NCI-H748 treated with DMSO at 0.1 percent for 48 hours (cell line): ENCODE measurements at places on chromosomes 7 and 10.

GRCh38 chr7:77393261-77393660 lies 22.9 kb downstream of the GSAP start:
- DNase-seq = no peak

DNA sequence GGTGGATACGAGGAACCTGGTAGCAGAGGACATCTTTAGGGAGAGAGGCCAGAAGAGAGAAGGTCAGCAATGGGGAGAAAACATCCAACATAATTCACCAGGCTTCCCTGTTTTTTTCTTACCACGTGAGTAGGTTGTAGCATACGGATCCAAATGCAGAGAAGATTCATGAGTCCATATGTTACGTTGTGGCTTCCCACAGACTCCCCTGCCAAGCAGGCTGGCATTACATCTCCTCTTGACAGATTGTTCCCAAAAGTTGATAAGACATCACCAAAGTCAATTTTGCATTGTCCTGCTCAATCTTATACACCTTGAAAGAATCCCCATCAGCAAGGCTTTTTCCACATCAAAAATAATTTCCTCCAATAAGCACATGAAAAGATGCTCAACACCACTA lies 39.7 kb downstream of the DRGX start:
- no peak for DNase-seq

DNA sequence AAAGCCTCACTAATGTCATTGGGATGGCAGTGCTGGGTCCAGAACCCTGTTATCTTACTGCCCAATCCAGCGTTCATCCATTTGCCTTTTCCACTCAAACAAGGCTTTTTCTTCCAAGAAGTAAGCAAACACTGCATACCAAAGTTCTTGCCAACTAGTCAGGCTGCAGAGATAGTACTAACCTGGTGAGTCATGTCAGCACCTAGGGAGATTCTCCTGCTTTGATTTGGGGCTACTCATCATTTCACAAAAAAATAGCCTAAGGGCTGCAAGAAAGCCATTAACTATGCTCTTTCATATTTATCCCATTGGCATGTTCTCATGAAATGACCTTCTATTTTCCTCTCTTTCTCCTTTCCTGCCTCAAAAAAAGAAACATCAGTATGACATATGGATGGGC lies 142.6 kb downstream of the TWIST1 start:
- no peak for DNase-seq

DNA sequence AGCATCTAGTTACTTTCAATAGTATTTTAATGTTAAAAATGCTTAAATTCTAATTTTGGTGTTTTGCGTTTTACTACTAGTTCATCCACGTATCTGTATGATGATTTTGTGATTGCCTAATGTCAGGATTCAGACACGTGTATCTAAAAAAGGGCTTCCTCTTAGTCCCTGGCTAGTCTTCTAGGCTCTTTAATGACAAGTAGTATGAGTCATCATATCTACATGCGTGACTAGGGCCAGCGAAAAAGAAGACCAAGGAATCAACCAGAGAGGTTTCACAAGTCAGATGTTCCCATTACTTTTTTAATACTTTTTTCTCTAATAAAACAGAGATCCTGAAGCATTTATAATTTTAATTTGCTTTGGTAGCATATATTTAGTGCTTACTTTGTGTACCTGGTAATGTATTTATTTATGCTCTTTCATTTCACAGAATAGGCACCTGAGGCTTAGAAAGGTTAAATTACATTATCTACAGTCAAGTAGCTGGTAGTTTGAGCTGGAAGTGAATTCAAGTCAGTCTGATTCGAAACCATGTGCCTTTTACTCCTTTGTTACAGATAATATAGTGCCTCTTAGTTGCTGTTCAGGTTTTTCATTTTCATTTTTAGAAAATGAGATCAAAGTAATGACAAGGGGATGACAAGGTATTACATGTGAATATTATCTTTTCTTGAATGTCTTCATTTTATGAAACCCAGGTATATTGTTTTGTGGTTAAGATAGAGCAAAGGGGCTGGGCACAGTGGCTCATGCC lies 140.3 kb downstream of the FOXP2 start:
- no peak for DNase-seq

DNA sequence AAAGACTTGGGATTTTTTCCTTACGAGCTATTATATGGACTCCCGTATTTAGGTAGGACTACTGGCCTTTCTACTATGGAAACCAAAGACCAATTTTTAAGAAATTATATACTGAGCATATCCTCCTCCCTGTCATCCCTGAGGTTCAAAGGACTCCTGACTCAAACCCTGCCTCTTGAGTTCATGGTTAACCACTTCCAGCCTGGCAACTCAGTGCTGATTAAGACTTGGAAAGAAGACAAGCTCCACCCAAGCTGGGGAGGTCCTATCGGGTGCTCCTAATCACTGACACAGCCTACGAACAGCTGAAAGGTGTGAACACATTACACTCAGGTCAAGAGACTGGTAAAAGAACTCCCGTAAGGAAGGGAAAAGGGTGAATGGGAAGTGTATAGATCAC lies 66.8 kb downstream of the LYZL2 start:
- no peak for DNase-seq

GRCh38 chr10:118564652-118565051 lies 30.8 kb downstream of the PRLHR start:
- DNase-seq = peak; percentile 4

DNA sequence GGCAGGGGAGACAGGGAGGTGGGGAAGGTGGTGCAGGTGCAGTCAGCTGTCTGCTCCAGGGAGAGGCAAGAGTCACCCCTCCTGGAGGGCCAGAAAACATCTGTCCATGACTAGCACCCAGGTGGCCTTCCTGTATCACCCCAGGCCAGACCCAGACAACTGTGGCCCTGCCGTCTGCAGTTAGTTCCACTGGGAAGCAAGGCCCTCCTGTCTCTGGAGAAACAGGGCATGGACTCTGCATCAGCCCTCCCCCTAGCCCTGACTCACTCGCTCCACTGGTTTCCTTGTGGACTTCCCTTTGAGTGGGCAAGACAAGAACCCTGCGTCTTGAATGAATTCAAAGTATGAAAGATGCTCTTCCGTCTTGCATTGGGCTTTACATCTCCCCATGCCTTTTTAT lies 12.6 kb downstream of the TBATA start:
- no peak for DNase-seq

DNA sequence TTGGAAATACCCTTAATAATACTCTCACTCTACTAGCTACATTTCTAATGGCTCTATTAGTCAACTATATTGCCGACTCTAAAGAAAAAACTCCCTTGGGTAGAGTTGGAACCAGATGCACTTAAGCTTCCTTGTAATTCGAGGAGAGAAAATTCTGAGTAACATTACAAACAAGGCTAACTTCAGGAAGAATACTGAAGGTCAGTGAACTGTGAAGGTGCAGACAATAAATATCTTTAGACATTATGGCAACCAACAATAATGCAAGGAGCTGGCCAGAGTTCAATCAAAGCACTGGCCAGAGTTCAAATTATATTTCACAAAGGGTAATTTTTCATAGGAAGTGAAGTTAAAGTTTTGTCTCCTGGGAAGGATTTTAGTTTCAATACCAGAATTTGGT lies 40.7 kb upstream of the MRLN start:
- no peak for DNase-seq

GRCh38 chr10:114681542-114681941 lies 23.5 kb upstream of the ABLIM1 start:
- no peak for DNase-seq

- DNase-seq = no peak
Observed at GRCh38 chr10:96958071-96958470, 126.0 kb downstream of the LCOR start.

DNA sequence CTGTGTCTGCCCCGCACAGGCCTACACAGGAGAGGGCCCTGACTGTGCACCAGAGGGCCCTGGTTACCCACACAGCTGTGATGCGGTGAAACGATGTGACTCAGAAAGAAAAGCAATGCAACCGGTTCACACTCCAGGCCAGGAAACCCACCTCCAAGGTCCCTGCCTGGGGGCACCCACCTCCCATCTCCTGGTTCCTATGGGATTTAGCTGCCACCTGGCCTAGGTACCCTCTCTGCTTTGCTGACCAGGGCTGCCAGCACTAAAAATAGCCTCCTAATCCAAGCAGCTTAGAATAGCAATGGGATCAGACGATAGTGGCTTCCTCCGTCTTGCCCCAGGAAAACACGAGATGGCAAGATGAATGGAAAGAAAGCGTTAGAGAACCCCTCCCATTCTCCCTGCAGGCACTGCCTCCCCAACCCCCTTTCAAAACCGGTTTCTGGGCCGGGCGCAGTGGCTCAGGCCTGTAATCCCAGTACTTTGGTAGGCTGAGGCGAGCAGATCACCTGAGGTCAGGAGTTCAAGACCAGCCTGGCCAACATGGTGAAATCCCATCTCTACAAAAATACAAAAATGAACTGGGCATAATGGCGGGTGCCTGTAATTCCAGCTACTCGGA lies 12.4 kb downstream of the RBP3 start:
- no peak for DNase-seq

DNA sequence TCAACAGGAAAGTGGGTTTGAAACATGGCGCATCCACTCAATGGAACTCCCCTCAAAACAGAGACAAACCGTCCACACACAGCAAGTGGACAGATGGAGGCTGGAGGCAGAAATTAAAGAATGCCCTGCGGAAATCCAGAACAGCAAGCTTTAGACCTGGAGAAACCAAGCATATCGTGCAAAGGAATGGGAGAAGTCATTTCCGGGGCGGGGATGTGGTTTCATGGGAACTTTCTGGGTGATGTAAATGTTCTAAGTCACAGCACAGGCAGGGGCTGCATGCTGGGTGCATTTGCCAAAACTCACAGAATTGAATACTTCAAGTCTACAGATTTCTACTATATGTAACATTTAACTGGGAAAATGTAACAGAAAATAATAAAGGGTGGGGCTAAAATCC lies 213.0 kb downstream of the PTPRN2 start:
- no peak for DNase-seq

DNA sequence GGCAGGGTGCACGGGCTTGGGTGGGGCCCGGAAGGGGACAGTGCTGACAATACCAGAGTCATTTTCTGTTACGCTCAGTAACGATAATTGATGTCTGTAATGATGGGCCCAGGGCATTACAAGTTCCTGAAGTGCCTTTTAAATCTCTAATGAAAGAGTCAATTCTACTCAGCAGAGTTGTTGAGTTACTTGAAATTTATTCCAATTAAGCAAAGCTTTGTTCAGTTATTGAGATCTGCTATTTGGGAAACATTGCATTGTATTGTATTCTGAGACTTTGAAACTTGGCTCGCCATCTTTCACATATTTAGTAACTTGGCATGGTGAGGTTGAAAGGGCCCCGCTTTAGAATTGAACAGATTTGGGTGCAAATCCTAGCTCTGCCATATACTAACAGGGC lies 34.7 kb downstream of the MINDY4 start:
- no peak for DNase-seq

DNA sequence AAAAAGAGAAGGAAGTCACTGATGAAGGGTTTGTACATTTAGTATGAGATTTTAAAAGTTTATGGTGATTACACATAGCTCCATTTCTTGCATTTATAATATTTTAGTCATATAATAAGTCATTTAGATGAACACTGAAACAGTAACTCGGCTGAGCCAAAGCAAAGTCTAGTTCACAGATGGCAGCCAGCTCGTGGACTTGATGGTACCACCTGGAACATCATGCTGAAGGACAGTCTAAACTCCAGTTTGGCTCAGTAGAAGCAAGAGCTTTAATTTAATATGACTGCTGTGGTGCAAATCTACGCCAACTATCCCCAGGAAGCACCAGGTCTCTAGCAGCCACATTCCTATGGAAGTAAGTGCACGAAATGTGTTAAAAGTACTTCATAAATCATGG lies 16.4 kb downstream of the SRI start:
- no peak for DNase-seq

DNA sequence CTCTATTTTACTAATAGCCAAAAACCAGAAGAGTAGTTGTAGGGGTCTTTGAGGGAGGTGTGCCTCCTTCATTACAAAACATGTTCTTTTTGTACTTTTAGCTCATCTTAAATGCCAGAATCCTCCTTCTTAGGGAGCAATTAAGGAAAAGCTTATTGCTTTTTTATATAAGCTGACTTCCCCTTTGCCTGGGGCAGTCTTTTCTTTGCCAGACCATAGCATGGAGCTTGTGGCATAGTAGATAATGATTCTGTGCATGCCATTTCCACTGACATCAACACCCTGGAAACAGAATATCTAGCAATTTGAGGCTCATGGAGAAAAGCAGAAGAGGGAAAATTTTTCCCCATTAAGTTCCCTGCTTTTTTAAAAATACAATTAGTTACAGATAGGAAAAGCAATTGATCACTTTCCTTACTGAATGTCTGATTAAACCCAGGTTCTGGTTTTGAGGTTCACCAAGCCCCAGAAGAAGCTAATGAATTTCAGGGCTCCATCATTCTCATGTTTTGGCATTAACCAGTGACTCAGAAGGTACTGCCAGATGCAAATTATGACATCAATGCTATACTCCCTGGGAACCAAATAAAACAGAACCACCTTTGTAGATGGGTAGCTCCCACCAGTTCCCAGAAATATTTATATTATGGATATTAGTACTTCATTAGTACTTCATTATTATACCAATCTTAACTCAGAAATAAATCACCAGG lies 410.6 kb downstream of the KCNMA1 start:
- DNase-seq = no peak

GRCh38 chr10:71631007-71631861 lies 88.3 kb downstream of the C10orf105 start:
- DNase-seq = no peak

DNA sequence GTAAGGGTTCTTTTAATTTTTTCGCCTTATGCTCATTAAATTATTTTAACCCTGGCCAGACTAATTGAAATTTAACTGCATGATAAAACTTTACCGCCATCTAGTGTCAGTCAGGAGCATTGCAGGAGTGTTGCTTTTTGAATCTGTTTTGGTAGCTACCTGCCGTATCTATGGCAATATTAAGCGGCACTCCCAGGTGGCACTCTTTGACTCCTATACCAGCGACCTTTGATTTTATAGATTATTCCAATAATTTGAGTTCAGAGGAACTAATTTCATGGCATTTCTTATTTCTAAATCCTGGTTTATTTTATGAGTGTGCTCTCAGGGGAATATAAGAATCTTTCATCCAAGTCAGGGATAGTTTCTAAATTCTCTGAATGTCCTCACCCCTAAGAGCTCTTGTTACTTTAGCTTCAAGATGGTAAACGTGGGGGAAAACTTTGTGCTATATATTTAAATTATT lies 198.9 kb downstream of the REEP3 start:
- peak; percentile 57 for DNase-seq
